Tibial artery (tissue), 4 donors: ENCODE measurements at places on chromosomes 3 and 15.

GRCh38 chr3:178754852-178755510 lies 218.7 kb downstream of the KCNMB2 start:
- DNase-seq: no peak

DNA sequence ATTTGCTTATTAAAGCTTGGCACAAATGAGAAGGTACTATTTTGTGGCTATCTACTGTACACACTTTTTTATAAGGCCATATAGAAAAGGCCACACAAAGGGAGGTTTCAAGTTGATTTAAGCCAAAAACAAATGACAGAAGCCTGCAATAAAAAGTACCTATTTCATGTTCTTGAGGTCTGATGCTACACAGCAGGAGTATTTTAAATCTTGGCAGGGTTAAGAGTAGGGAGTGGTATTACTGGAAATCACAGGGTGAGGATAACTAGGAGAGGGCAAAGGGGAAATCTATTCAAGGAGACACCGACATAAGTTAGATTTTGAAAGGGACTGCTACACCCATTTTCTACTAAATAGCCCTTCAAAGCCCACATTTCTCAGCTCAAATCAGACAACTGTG lies 146.2 kb downstream of the GREM1 start:
- DNase-seq: no peak

- DNase-seq: no peak
These were observed 50.4 kb upstream of the PCSK6 start for GRCh38 chr15:101539930-101540329.

- DNase-seq: no peak
These were observed 148.5 kb downstream of the SOX2 start for GRCh38 chr3:181860235-181860634.

- no peak for DNase-seq
These were observed 4.0 kb upstream of the A4GNT start for GRCh38 chr3:138136201-138136600.

GRCh38 chr3:23439080-23439479 lies 236.0 kb downstream of the UBE2E2 start:
- DNase-seq: no peak

- DNase-seq: no peak
These were observed 333.0 kb downstream of the EPHA3 start for GRCh38 chr3:89440386-89440785.

- DNase-seq: no peak
These were observed 143.4 kb upstream of the RASGRP1 start for GRCh38 chr15:38707802-38708671.

DNA sequence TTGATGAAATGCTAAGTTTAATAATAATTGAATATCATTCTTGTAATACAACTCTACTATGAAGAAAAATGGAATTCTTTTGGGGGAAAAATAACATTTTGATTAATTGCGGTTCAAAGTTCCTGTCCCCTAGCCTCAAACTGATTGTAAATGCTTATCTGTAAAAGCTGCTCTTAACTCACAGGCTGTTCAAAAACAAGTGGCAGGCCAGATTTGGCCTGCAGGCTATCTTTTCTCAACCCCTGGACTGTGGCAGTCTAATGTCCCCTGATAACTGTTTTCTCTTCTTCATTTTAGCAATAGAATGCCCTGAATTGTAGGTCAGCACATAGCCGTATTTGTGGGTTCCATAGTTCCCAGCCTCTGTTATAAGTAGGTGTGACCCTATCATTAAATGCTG lies 23.5 kb upstream of the SAMMSON start:
- no peak for DNase-seq

DNA sequence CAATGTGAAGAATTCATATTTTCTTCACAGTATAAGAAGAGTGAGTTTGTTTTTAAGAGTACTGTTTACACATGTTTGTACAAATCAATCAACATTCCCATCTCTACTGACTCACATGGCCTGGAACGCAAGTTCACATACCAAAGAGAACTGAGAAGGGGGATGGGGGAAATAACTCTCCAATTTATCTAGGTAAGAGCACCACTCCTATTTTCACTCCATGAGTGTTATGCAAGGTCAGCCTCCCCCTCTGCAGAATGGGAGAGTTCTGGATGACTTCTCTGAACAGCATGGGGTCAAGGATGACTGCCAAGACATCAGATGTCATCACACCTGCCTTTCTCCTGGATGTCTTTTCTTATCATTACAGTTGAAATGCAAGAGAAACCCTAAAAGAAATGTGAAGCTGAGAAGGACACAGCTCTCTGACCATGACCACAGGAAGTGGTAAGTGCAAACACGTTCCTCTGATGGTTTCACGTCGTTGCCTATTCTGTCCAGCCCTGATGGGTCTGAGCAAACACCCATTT lies 95.2 kb downstream of the SEMA6D start:
- DNase-seq: no peak

GRCh38 chr3:38011111-38011510 lies 18.3 kb downstream of the PLCD1 start:
- DNase-seq: no peak

GRCh38 chr15:90530250-90531051 lies 728 bp downstream of the CRTC3 start:
- DNase-seq: peak; percentile 74

GRCh38 chr3:174639406-174639805 lies 219.7 kb upstream of the NAALADL2 start:
- DNase-seq: no peak

DNA sequence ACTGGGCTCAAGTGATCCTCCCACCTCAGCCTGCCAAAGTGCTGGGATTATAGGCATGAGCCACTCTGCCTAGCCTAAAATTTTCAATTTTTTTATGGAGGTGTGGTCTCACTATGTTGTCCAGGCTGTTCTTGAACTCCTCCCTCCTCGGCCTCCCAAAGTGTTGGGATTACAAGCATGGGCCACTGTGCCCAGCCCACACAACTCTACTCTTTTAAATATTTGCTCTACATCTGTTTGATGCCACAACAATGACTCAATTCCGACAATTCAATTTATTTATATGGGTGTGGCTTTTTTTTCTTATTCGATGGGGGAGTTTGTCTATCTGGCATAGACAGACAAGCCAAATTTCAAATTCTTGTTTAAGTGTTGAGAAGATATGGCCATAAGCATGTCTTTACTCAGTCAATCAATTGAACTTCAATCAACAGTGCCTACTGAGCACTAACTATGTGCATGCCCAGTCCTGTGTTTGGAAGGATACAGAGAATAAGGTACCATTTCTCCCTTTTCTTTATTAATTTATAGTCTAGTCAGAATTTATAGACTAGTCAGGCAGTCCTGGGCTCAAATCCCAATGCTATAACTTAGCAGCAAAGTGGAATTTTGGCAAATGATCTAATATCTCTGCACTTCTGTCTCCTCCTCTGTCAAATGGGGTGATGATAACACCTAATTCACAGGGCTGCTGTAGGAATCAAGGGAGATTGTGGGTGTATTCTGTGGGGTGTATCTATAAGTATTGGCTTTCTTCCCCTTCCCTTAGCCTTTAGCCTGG lies 54.6 kb upstream of the PIAS1 start:
- no peak for DNase-seq

DNA sequence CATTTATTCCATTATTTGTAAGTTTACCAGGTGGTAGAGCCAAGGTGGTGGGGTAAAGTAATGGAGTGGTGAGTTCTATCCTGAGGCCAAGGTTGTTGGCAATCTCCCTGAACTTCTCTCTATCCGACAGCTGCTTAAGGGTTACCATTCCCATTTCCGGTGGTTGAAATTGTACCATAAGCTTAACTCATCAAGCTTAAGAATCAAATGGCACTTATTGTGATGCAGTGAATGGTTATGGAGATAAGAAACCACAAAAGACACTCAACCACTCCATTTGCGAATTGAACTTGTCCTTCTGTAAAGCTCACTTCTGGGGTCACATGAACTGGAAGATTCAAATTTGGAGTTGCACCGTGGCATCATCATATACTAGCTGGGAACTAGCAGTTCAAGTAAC lies 287.4 kb upstream of the SLCO3A1 start:
- no peak for DNase-seq

GRCh38 chr3:115099134-115099985 lies 47.7 kb downstream of the ZBTB20 start:
- DNase-seq: no peak

GRCh38 chr3:853489-853888 lies 239.3 kb upstream of the CNTN6 start:
- no peak for DNase-seq

GRCh38 chr3:128353361-128353965 lies 113.2 kb downstream of the DNAJB8 start:
- no peak for DNase-seq

DNA sequence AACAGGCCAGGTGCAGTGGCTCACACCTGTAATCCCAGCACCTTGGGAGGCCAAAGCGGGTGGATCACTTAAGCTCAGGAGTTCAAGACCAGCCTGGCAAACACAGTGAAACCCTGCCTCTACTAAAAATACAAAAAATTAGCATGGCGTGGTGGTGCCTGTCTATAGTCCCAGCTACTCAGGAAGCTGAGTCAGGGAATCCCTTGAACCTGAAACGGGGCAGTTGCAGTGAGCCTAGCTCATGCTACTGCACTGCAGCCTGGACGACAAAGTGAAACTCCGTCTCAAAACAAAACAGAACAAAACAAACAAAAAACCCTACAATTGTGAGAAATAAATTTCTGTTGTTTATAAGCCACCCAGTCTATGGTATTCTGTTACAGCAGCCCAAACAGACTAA lies 94.7 kb downstream of the PIK3CB start:
- no peak for DNase-seq

GRCh38 chr3:11775493-11775892 lies 71.2 kb downstream of the TAMM41 start:
- DNase-seq: no peak

GRCh38 chr3:80889535-80889934 lies 871.9 kb downstream of the GBE1 start:
- DNase-seq: no peak

GRCh38 chr3:173635826-173636225 lies 238.3 kb downstream of the NLGN1 start:
- DNase-seq: no peak

DNA sequence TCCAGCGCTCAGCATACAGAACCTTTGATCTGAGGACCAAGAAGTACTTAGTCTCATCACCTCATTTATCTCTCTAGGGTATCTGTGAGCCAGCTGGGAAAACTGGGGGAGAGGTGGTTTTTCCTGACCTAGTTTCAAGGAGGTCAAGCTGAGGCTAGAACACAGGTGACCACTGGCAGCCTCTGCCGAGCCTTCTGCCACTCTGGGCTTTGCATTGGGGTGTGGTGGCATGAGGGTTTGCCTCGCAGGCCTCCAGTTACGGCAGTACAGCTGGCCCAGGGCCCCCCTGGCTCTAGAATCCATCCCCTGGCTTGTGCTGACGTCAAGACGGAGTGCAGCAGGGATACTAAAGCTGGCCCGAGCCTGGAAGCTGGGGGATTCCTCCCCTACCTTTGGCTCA lies 34.7 kb upstream of the CDCP1 start:
- no peak for DNase-seq

GRCh38 chr15:87599616-87600015 lies 656.9 kb downstream of the NTRK3 start:
- no peak for DNase-seq
